ENCODE measurements at places on chromosomes 11 and 22.

- DNase-seq, result no peak
Observed at GRCh38 chr22:47148956-47149728, 386.7 kb downstream of the TBC1D22A start.

GRCh38 chr11:106852779-106853178 is 165.5 kb downstream of the GUCY1A2 start:
- no peak for DNase-seq

GRCh38 chr11:2446590-2447252 is 1.9 kb downstream of the KCNQ1 start:
- no peak for DNase-seq

DNA sequence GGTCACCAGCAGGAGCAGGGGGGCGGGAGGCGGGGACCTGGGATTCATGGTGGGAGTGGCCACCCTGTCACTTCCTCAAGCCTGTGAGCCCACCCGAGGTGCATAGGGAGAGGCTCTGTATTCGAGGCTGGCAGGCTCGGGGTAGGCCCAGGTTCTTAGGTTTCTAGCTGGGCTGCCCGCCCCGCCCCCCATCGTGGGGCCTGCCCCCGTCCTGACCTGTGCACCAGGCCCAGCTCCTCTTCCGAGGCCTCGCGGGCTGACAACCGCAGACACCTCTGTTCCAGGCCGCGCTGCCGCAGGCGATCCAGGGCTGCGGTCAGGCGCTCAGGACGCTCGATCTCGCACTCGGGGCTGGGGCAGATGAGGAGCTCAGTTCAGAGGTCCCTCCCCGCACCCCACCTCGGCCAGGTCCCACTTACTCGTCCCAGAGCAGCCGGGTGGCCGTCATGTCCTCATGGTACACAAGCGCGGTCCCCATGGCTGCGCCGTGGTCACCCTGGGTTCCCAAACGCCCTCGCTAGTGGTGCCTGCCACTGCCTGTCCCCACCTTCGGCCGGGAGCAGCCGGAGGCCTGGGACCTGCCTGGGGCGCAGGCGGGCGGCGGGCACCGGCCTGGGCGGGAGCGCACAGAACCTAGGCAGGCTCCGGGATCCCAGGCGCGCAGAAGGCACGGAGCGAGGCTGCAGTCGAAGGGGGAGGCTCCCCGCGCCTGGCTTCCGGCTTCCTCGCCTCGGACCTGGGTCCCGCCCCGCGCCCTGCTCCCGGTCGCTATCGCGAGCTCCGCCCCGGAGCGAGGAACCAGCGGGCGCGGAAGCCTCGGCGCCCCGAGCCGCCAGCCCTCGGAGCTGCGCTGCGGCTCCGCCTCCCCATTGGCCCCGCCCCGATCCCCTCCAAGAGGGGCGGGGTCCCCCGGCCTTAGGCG is at the start of gene HDAC10:
Gene HDAC10, minus strand, starts transcription at position 711 of the 922 bp plus-strand sequence. Its CDS starts 233 bp downstream, at position 478.
- DNase-seq, result peak; percentile 55

- DNase-seq, result no peak
Observed at GRCh38 chr22:48394787-48395186, 1432.9 kb downstream of the BRD1 start.

DNA sequence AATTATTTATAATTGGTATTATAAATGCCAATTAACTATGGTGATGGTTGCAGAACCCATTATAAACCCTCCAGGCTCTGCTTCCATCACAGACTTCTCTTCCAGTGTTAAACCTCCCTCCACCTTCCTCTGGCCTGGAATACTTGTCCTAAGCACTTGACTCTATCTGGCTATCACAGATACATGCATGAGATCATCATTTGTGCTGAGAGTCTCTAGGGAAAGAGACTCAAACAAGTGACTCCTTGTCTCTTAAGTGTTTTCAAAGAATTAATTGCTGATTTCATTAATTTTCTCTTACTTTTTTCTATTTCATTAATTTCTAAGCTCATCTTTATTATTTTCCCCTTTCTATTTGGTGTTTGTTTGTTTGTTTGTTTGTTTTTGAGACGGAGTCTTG is 29.1 kb downstream of the RTL6 start:
- DNase-seq, result no peak

GRCh38 chr11:109960831-109961230 is 132.4 kb upstream of the ZC3H12C start:
- DNase-seq, result no peak

- DNase-seq, result no peak
Observed at GRCh38 chr11:20522536-20522935, 76.9 kb upstream of the SLC6A5 start.

Data from stimulated activated CD8-positive, alpha-beta memory T cell treated with anti-CD3 and anti-CD28 coated beads, Interleukin-2, amount 100 ng/mL, for 1 hour (primary cell).